ENCODE measurements at places on chromosomes 3 and 15.
A peak's percentile ranks its signal among the peaks of the same experiment; 100 is the strongest.

DNA sequence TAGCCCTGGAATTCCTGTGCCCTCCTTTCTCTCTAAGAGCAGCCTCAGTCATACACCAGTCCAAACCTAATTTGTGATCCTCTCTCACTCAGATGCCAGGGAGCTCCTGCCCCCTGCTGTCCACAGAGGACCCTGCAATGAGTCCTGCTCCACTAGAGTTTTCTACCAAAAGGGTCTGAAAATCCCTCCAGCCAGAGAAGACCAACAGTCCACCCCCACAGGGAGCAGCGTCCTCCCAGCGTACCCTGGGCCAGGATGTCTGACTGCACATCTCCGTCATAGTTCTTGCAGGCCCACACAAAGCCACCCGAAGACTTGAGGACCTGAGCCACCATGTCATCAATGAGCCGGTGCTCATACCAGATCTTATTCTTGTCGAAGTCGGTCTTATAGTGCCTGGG lies 15.4 kb downstream of the IDH2 start:
- DNase-seq: peak; percentile 61

DNA sequence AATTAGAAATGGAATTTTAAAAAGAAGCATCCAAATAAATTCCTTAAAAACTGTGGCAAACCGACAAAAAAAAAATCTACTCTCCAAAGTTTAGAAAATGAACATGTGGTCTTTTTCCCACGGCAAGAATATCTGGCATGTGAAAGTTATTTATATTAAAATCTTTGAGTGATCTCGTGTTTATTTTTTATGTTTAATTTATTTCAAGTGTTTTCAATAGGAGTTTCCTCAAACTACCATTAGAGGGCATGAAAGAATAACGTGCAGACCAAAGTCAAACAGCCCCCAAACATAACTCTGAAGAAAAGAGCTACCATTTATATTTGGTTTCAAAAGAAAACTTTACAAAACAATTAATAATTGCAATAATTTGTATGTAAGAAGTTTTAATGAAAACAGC lies 286.4 kb downstream of the ZIC4 start:
- no peak for DNase-seq

- no peak for DNase-seq
Measured at GRCh38 chr3:32379831-32380500, 11.7 kb upstream of the CMTM7 start.

DNA sequence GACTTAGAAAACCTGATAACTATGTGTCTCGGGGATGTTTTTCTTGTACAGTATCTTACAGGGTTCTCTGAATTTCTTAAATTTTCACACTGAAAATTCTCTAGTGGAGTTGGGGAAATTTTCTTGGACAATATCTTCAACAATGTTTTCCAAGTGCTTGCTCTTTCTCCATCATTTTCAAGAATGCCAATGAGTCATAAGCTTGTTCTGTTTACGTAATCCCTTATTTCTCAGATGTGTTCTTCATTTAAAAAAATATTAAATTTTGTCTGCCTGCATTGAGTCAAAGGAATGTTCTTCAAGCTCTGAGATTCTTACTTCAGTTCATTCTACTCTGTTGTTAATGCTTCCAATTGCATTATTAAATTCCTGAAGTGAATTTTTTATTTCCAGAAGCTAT lies 21.9 kb upstream of the PLSCR2 start:
- DNase-seq: no peak

GRCh38 chr3:195070336-195070735 lies 200.6 kb downstream of the XXYLT1 start:
- DNase-seq: no peak

DNA sequence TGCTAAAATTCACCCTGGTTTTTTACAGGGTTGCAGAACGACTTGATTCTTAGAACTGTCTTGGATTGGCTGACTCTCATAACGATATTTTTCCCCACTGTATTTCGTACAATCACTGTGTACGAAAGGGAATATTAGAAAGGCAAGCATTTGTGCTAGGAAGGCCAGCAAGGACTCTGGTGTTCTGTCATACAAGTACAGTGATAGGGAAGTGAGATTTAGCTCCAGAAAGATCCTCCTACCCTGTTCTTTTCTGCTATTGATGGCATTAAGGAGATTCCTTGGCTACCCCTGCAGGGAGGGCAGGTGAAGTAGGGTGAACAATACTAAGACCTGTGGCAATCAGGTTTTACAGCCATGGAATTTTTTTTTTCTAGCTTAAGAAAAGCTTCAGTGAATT lies 53.8 kb upstream of the SCAANT1 start:
- no peak for DNase-seq

- no peak for DNase-seq
Measured at GRCh38 chr15:78087951-78088772, 4.2 kb upstream of the SH2D7 start.

GRCh38 chr3:55692295-55692956 lies 205.3 kb upstream of the WNT5A start:
- no peak for DNase-seq

- DNase-seq: no peak
Measured at GRCh38 chr15:101276501-101277037, 716 bp downstream of the SELENOS start.

- peak; percentile 32 for DNase-seq
Measured at GRCh38 chr15:71800835-71801745, 9.3 kb upstream of the NR2E3 start.

- DNase-seq: no peak
Measured at GRCh38 chr3:127043041-127043641, 60.2 kb downstream of the PLXNA1 start.

DNA sequence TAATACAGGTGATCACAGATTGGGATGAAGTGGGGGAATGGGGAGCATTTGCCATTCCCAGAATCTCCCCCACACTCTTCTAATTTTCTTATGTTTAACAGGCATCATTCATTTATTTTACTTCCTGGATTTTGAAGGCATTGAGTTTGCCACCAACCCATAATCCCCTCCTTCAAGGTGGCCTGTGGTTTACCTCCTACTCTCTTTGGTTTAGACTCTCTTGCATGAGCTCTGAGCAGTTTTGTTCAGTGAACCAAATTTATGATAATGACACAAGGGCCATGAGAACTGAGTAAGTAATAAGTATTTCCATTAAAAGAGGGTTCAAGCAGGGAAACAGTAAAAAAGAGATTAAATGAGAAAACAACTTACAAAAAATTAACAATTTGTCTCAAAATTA lies 703.1 kb upstream of the CFAP20DC start:
- DNase-seq: no peak

- no peak for DNase-seq
Measured at GRCh38 chr15:82106679-82107078, 60.9 kb upstream of the MEX3B start.

- DNase-seq: no peak
Measured at GRCh38 chr3:59456852-59457485, 407.1 kb upstream of the CFAP20DC start.

- DNase-seq: no peak
Measured at GRCh38 chr3:44892689-44893088, 18.3 kb downstream of the TGM4 start.

GRCh38 chr3:194387926-194388418 lies 11.1 kb downstream of the GP5 start:
- no peak for DNase-seq

- no peak for DNase-seq
Measured at GRCh38 chr3:133295199-133295901, 104.5 kb upstream of the BFSP2 start.

DNA sequence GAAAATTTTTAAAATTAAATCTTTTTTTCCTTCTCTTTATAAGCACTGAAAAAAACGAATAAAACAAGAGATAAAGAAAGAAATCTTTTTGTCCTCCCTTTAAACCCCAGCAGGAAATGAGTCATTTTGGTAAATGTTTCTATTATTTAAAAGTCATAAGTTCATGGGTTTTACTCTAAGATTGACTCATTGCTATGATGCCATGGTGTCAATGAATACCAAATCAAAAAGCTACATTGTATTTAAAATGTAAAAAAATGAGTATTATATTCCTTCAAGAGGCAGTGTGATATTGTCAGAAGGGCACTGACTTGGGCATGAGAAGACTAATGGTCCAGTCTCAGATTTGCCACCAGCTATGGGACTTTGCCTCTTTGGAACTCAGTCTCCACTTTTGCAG lies 303.4 kb upstream of the DNAJC19 start:
- no peak for DNase-seq

GRCh38 chr3:180802837-180803236 lies 109.6 kb upstream of the FXR1 start:
- no peak for DNase-seq

- DNase-seq: no peak
Measured at GRCh38 chr3:151425627-151426340, 35.1 kb downstream of the IGSF10 start.

GRCh38 chr15:100073982-100074381 lies 267.8 kb downstream of the ADAMTS17 start:
- no peak for DNase-seq

- no peak for DNase-seq
Measured at GRCh38 chr3:172701751-172702150, 9.1 kb downstream of the NCEH1 start.

- no peak for DNase-seq
Measured at GRCh38 chr3:141949972-141950371, 73.5 kb downstream of the ATP1B3 start.

GRCh38 chr3:71271596-71271995 lies 311.9 kb downstream of the FOXP1 start:
- no peak for DNase-seq

DNA sequence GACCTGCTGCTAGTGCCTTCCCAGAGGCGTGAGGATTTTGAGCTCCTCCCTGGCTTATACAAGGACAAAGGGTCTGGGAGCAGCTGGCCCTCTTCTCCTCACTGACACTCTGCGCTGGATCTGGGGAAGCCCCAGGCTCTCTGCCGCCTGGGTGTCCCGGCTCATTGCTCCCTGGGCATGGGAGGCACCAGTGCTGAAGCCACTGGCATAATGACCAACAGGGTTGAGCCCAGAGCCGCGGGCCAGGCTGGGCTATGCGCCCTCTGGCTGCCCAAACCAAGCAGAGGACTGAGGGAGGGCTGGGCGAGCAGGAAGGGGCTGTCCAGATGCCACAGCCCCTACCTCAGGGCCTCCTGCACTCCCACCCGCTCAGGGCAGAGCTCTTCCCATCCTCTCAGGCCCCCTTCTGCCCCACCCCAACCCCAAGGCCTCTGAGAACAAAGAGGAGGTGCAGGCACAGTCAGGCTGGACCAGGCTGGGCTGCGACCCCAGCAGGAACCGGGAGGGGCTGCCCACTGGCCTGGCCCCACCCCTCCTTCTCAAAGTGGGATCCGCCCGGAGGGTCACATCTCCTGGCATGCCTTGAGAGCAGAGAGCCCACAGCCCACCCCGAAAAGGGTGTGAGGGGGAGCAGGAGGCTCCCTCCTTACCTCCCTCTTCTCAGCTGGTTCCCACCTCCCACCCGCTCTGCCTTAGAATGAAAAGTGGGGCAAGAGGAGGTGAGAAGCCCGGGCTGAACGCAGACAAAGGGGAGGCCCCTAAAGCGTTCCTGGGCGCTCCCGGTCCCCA lies 1.6 kb downstream of the LINGO1 start:
- DNase-seq: peak; percentile 50

GRCh38 chr15:65057549-65057940 lies 10.2 kb downstream of the RASL12 start:
- DNase-seq: no peak
